ENCODE measurements at places on chromosomes 5 and 9. TPM values are rescaled to one million over a fixed set of nuclear protein-coding genes. Genes with fewer than 3 reads are reported as not detected.
A peak's percentile ranks its signal among the peaks of the same experiment; 100 is the strongest.

DNA sequence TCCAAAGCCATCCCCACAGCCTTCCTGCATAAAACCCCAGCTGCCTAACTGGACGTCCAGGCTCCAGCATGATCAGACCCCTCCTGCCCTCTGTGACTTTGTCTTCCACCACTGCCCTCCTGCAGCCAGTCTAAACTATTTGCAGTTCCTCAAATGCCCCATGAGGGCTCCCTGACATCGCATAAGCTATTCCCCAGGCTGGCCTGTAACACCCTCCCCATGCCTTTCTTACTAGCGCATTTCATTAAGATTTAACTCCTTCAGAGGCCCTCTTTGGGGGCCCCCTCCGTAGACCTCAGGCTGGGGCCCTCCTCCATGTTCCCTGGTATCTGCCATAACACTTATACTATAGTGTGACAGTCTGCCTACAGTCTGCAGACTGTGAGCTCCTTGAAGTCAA lies 15.5 kb upstream of the SMIM23 start:
- H3K4me3 ChIP-seq: no peak overlapping the region
- H3K27me3 ChIP-seq: peaks cover 13% of the 10 kb centered on the region
- DNase-seq: no peak
- no peaks in the 10 kb centered on the region for H3K36me3 ChIP-seq
- no peaks in the 10 kb centered on the region for H3K4me1 ChIP-seq

- DNase-seq: no peak
- H3K36me3 ChIP-seq: no peaks in the 10 kb centered on the region
- H3K27me3 ChIP-seq: peaks cover 18% of the 10 kb centered on the region
- no peak overlapping the region for H3K27ac ChIP-seq
- no peaks in the 10 kb centered on the region for H3K4me1 ChIP-seq
- H3K4me3 ChIP-seq: no peak overlapping the region
Observed at GRCh38 chr5:116563736-116564308, 10.8 kb downstream of the SEMA6A start.

DNA sequence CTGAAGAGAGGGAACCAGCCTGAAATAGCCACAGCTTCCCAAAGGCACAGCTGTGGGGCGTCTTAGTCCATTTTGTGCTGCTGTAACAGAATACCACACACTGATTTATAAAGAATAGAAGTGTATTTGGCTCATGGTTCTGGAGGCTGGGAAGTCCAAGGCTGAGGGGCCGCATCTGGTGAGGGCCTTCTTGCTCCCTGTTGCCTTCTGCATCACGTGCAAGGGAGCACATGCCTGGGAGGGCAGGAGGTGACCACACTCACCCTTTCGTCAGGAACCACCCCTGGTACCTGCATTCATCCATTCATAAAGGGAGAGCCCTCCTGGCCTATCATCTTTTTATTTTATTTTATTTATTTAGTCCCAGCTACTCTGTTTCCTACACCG lies 10.4 kb downstream of the PLPP7 start:
- no peak for DNase-seq
- no peaks in the 10 kb centered on the region for H3K36me3 ChIP-seq
- H3K4me3 ChIP-seq: no peak overlapping the region
- H3K27me3 ChIP-seq: peaks cover 4% of the 10 kb centered on the region

- H3K36me3 ChIP-seq: peaks cover 29% of the 10 kb centered on the region
- H3K27ac ChIP-seq: no peak overlapping the region
- no peaks in the 10 kb centered on the region for H3K27me3 ChIP-seq
- peak overlapping the region; percentile 86 for H3K4me3 ChIP-seq
- no peak for DNase-seq
Observed at GRCh38 chr5:180289966-180290365, 1.9 kb downstream of the MAPK9 start.

The N4BP3 gene
- total RNA-seq: 1.5 TPM

The MYMK gene
- total RNA-seq: not detected

Measured in activated CD4-positive, alpha-beta T cell treated with anti-CD3 and anti-CD28 coated beads, Interleukin-2, amount 10 ng/mL, durations not matched to agents 7 days and 5 days (primary cell).